Natural killer cell (primary cell): ENCODE measurements at places on chromosomes 12 and 14.

- DNase-seq: no peak
Measured at GRCh38 chr14:71322655-71323250, 415.5 kb downstream of the PCNX1 start.

DNA sequence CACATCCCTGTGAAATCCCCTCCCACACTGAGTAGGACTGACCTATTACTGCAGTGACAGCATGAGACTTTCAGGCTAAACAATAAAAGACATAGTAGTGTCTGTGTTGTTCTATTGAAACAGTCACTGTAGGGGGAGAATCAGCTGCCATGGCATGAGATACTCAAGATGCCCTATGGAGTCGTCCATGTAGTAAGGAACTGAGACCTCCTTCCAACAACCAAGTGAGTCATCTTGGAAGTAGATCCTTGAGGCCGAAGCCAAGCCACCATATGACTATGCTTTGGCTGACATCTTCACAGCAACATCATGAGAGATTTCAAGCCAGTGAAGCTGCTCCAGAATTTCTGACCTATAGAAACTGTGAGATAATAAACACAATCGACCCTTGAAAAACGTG lies 12.1 kb upstream of the LRP6 start:
- no peak for DNase-seq

DNA sequence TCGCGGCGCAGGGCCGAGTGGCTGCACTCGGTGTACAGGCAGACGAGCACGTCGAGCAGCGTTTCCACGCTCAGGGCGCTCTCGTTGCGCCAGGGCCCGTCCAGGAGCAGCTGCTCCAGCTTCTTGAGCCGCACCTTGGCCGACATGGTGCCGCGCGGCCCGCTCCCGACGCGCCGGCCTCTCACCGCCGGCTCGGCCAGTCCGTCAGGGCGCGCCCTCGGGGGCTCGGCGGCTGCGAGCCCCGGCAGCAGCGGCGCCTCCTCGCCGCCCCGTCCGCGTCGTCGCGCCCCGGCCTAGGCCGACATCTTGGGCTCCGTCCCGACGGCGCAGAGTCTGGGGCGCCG lies 349 bp downstream of the CDC42BPB start:
- no peak for DNase-seq

- DNase-seq: no peak
Measured at GRCh38 chr12:6552140-6552551, 3.7 kb downstream of the IFFO1 start.

- DNase-seq: no peak
Measured at GRCh38 chr12:60834806-60835205, 1239.0 kb downstream of the SLC16A7 start.

DNA sequence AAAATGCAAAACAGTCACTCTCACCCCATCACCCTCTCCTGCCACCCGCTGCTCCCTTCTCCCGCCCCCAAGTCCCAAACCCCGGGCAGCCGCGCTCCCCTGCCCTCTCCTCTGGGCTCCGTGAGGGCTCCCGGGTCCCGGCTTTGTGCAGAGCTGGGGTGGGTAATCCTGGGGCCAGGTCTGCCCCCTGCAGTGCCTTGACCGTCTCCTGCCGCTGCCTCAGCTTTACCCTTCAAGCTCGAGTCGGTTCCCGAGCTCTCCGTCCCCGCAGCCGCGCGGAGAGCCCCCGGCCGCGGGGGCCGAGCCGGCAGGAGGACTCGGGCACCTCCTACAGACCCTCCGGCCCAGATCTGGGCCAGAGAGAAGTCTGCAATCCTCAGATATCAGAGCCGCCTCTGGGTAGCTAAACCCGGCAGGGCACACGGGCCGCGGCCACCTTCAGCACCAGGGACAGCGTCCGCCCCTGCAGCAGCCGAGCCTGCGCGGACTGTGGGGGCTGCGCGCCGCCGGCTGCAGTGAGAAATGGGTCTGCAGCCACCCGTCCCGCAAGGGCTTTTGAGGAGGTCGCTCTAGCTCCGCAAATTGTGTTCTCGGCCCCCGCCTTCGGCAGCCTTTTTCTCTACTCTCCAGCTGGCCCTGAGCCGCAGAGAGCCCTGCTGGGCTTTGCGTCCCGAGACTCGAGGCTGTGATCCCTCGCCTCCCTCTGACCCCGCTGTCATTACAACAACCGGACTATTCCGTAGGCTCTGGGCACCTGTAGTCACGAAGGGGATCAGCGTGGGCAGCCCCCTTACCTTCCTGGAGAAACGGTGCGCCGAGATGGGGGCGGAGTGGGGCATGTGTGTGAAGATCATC lies 1.2 kb downstream of the PRMT8 start:
- no peak for DNase-seq

DNA sequence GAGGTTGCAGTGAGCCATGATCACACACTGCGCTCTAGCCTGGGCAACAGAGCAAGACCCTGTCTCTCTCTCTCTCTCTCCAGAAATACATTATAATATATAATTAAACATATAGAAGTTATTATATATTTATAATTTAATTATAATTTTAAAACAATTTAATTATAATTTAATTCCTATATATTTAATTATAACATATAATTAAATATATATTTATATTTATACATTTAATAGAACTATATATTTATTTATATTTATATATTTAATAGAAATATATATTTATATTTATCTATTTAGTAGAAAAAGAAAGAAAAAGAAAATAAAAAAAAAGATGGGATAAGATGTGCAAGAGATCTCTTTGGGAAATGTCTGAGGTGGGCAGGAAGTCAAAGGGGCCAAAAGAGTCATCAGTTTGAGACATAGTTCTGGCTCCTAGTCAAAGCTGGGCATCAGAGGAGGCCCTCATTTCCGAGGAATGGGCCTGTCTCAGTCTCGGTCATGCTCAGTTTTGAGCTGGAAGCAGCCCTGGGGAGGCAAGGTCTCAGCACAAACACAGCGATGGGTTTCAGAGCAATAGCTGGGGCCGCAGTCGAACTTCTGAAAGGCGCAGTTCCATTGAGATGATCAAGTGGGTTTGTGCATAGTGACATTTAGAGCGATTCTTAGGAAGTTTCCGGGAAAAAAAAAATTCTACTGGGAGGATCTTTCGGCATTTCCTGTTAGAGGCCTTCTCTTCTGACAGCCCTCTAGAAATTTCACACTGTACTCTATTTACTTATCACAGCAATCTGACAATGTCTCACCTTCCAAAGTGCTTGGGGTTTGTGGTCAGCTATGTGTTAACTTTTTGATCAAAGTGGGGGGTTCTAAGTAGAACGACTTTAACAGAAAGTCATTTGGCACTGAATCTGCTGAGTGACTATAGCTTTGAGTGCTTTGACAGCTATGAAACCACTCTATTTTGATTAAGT lies 58.7 kb upstream of the GZMB start:
- DNase-seq: peak; percentile 88

GRCh38 chr14:83347874-83348273 lies 1814.2 kb upstream of the SEL1L start:
- no peak for DNase-seq

DNA sequence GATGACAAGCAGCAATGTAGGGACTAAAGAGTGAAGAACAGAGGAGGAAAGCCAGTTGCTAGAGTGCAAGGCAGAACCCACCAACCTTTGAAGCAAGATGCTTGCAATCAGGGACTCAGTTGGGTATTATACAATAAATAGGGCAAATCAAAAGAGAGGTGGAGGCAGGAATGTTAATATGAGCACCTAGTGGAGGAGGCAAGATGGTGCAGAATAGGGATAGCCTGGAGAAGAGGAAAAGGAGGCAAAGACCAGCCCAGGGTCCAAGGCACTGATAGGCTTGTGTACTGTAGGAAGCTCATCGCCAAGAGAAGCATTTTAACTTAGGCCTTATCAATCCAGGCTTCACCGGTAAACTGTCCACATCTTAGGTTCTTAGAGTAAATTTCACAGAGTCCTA lies 137.2 kb downstream of the ARMH4 start:
- DNase-seq: no peak

DNA sequence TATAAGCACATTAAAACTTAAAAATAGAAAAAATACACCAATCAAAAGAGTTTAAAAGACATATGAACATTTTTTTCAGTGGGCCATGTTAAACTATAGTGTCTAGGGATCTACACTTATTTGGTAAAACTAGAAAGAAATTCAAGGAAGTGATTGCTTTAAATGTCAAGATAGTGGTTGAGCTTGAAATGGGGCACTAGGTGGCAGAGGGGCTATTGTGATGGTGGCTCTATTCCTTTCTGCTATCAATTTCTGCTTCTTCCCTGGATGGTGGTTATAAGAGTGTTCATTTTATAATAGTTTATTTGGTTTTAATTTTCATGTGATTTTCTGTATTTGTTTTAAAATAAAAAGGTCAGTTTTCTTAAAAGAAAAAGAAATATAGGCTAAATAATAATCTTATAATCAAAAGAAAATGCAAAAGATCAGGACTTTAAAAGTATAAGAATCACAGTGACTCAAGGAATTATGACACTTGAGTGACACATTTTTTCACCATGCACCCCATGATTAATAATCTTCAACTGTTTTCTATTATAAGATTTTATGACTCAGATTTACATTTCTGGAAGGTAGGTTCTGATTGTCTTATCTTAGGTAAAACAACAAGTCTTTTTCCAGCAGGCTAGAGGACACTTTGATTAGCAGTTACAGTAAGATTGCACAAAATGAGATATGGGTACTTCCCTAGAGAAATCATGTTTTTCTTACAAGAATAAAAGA lies 137.5 kb downstream of the FSCB start:
- DNase-seq: no peak

DNA sequence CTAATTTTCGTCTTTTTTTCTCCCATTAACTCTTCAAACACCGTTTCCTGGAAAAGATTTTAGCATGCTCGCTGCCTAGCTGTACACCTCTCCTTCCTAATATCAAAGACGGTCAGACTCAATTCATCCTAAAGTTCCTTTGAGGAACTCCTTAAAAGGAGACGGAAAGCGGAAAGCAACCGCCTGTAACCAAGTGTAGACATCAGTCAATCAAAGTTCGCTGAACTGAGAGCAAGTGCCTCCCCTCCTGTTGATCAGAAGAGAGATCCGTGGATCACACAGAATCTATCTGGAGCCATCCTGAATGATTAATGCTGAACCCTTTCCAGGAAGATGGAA lies 412 bp upstream of the TEP1 start:
- DNase-seq: no peak
